ENCODE measurements at places on chromosomes 13 and 19.

- DNase-seq = no peak
These were observed 86.7 kb downstream of the ZAR1L start for GRCh38 chr13:32228330-32229041.

DNA sequence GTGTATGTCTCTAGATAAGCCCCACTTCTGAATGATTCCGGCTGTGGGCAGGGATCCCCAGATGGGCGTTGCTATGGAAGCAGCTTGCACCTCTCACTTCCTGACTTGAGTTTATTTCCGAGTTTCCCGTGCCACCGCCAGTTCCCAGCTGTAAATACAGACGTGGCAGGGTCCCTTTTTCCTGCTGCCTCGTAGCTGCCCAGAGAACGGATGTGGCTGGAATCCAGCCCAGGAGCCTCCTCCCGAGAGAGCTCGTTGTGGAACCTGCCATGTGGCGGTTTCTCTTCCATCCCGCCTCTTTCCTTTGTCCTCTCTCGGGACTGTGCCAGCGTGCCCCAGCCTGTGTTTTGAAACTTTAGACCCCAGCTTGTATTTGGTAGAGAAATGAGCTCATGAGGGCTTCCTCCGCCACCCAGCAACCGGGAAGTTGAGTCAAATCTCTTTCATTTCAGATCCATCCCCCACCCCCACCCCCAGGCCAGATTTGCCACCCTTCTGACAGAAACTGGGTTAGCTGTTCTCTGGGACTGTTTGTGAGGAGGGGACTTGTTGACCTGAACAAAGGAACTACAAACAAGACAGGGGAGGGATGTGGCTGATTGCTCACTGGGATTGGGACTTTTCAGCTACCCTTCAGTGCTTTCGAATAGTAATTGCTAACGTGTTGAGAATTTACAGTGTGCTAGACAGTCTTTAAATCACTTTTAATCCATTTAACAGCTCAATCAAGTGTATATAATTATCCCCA lies 96.6 kb downstream of the SIPA1L3 start:
- DNase-seq = peak; percentile 89

GRCh38 chr19:44757735-44758505 lies 9.4 kb downstream of the BCL3 start:
- DNase-seq = peak; percentile 83

- DNase-seq = peak; percentile 37
These were observed 3.1 kb upstream of the OLFM2 start for GRCh38 chr19:9939301-9939913.

GRCh38 chr13:110261166-110262081 lies 45.5 kb downstream of the COL4A1 start:
- DNase-seq = no peak

DNA sequence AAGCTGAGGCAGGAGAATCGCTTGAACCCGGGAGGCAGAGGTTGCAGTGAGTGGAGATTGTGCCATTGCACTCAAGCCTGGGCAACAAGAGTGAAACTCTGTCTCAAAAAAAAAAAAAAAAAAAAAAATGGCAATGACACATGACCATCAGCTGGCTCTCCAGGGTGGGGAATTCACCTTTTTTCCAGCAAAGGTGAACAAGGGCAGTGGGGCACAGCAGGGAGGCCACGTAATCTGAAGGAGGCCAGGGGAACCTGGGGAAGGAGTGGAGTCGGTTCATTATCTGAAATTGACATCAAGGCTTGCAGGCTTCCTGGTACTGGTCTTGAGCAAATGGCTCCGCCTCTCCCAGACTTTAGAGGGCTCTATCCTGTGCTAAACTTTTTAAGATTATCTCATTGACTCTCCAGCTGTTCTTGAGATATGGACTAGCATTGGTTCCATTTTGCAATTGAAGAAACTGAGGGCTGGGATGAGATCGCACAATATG lies 28.1 kb downstream of the KEAP1 start:
- no peak for DNase-seq

DNA sequence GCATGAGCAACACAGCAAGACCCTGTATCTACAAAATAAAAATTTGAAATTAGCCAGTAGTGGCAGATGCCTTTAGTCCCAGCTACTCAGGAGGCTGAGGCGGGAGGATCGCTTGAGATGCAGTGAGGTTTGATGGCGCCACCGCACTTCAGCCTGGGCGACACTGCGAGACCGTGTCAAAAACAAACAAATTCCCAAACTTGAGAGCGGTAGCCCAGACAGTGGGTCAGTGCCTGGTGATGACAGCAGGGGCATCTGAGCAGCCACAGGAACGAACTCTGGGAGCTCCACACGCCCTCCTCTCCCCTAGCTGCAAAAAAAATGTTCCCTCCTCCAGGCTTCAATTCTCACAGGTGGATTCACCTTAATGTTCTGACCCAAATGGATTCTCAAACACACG lies 14.1 kb downstream of the ZNF490 start:
- DNase-seq = no peak

DNA sequence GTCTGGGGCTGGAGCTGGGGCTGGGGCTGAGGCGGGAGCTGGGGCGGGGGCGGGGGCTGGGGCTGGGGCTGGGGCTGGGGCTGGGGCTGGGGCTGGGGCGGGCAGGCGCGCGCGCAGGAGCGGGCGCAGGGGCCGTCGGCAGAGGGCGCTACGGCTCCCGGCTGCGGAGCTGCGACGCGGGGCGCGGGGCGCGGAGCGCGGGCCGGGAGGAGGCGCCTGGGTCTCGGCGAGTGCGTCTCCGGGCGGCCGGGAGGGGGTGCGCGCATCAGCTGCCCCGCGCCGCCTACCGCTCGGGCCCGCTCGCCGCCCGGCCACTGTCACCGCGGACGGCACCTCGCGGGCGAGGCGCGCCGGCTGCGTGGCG lies 422 bp upstream of the MTUS2 start:
- DNase-seq = peak; percentile 61

DNA sequence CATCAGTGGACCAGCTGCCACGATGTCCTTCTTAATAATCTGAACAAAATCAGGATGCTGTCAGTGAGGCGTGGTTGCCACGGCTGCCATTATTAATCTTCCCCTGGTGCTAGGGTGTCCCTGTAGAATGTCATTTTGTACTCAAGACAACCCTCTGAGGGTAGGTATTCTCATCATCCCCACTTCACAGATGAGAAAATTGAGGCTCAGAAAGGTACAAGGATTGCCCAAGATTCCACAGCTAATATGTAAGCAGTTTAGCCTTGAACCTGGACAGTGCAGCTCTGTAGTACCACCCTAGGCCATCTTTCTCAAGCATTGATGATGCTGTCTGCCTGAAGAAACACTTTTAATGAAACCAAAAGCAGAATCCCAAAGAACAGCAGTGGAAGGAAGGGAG lies 8.1 kb downstream of the PPP2R1A start:
- DNase-seq = no peak

- no peak for DNase-seq
These were observed 15.5 kb downstream of the SMARCA4 start for GRCh38 chr19:10976131-10976892.

GRCh38 chr13:54945973-54946372 lies 1917.4 kb downstream of the OLFM4 start:
- no peak for DNase-seq

GRCh38 chr19:41445575-41445974 lies 2.6 kb downstream of the ERICH4 start:
- DNase-seq = no peak

DNA sequence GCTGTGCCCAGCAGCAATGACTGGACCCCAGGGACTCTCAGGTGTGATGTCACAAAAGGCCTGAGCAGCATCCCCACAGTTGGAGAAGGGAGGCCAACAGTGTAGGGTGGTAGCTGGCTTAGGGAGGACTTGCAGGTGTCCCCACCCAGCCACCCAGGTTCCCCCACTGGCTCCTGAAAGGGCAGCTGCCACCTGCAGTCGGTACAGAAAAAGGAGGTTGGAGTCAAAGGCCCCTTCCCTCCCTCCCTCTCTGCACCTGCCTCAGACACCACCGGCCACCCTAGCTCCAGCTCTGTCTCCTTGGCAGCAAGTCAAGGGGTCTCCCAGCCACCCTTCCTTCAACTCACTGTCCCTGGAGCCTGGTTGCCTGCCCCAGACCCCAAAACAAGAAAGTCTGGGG lies at the start of gene PCP2:
TSS of gene PCP2 (minus strand) at position 22 of the 400 bp plus-strand sequence. CDS start 262 bp downstream, outside the sequence.
- no peak for DNase-seq

GRCh38 chr13:28268800-28269223 lies 130.5 kb downstream of the PAN3 start:
- DNase-seq = no peak

DNA sequence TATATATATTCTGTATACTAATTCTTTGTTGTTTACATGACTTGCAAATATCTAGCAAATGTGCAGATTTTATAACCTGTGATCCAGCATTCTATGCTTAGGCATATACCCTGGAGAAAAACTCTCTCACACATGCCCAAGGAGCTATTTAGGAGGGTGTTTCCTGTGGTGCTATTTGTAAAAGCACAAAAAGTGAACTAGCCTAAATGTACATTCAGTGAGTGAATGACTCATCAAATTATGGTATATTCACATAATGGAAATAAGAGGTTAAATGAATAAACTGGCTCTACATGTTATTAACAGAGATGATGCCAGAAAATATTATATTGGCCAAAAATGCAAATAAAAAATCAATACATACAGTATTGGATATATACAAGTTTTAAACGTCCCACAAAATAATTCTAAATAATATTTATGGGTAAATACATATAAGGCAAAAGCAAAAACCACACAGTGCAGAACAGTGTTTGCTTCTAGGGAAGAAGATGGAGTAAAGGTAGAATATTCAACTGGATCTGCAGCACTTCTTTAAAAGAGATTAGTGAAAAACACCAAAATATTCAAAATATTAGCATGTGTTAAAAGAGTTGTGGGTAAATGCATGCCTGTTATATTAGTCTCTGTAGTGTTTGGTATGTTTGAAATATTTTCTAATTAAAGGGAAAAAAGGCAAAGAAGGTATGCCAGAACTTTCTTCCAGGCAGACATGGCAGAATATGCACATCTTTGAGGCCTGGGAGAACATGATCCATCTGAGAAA lies 344.7 kb downstream of the KLF5 start:
- no peak for DNase-seq

- no peak for DNase-seq
These were observed 6.6 kb downstream of the ANKRD10 start for GRCh38 chr13:110907951-110908898.

DNA sequence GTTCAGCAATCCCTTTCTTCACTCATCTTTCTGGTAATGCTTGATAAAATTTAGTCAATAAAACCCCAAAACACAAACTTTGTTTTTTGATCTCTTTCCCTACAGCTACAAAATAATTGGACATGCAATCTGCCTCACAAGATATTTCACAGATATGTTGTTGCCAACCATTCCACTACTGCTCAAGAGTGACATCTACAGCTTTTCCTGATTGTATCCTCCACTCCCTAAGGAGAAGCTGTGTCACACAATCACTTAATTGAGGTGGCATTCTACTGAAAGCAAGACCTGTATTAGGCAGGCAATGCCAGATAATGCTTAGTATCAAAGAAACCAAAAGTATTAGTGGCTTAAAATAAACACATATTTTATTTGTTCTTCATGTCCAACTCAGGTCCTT lies 1646.2 kb upstream of the SPRY2 start:
- DNase-seq = no peak

DNA sequence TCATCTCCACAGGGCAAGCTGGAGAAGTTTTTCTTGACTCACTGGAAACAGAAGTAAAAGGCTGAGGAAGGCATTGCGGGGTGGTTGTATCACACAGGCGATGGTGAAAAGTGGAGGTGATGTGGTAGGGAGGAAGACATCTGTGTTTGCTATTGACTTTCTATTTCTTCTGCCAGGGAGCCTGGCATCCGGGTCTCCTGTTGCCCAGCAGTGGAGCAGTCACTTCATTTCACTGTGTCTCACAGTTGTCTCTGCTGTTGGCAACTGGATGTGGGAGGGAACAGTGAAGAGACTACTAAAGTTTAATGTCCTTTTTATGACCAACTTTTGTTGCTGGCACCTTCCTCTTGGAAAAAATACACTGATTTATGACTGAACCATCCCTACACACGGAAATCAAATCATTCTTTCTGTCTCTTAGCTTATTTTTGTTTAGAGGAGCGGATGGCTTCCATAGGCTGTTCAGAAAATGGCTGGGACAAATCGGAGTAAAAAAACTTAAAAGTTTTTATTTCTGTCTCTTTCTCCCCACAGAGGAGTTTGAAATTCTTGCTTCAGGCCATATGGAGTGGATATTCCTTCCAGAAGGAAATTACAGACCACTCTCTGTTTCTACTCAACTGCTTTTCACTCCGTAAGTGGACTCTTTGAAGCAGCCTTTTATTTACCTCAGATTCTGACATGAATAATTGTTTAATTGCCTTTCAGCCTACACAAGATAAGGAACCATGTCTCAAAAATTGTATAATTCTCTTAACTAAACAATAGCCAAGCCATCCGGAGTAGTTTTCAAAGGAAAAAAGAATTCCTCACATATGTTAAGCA lies 23.8 kb upstream of the MEDAG start:
- no peak for DNase-seq

- DNase-seq = no peak
These were observed 533 bp upstream of the DCAF15 start for GRCh38 chr19:13951799-13952153.

DNA sequence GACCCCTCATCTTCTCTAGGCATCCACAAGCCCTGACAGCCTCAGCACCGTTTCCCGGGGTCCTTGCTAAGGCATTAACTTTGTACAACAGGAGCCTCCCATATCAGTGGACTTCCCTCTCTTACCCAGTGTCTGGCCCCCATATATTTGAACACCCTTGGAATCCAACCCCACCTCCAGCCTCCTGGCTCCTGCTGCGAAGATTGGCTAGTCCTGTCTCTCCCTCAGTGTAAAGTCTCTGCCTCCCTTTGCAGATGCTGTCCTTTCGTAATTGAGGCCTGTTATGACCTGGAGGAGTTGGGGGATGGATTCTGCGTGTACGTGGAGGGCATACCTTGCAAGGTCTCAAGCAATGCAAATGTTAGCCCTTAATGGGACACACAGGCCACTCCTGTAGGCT lies 413.7 kb downstream of the IRS2 start:
- DNase-seq = no peak

- no peak for DNase-seq
These were observed 109.5 kb upstream of the MIR17HG start for GRCh38 chr13:91238036-91238435.

GRCh38 chr13:44230071-44230470 lies 143.6 kb upstream of the SERP2 start:
- no peak for DNase-seq

DNA sequence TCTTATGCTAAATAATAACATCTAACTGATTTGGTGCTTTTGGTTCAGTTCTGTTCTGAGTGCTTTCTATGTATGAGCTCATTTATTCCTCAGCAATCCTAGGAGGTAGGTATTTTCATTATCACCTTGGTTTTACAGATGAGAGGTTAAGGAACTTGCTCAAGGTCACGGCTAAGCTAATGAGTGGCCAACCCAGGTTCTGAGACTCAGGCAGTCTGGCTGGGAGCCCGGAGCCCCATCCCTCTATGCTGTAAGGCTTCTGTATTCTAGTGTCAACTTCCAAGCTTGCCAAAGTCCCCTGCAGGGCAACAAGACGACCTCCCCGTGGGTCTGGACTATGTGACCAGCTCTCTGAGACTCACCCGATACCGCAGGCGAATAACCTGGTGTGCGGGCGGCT lies 60.5 kb downstream of the PARP4 start:
- no peak for DNase-seq

All from left hindlimb (tissue), 1 donor.